ENCODE measurements at places on chromosomes 5 and 9. TPM values are rescaled to one million over a fixed set of nuclear protein-coding genes. Genes with fewer than 3 reads are reported as not detected.

DNA sequence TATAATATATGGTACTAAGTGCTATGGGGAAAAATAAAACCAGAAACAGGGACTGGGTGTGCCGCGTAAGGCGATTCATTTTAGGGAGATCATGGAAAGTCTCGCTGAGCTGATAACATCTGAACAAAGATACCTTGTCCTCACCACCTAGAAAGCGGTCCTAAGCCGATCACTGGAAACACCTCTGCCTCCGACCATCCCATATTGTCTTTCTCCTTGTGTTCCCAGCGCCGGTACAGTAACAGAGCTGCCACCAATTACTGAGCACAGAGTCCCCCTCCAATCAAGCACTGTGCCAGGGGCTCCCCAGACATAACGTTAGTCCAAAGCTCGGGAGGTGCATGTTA lies 704 bp downstream of the CCDC112 start:
- ATAC-seq: peak; percentile 44

DNA sequence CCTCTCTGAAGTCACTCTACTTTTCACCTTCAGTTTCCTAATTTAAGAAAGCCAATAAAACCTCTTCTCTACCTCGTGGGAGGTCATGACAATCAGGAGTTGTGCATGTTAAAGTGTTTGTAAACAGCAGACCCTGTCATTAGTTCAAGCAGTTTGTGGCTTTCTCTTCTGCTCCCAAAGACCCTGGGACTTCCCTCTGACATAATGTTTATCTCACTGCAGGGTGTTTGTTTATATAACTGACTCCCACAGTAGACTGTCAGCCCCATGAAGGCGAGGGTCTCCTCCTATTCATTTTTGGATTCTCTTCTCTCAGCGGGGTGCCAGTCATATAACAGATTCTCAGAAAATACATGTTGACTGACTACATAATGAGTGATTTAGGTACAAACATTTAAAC lies 360.0 kb upstream of the ZNF462 start:
- no peak for ATAC-seq

Gene STPG3
- not detected for total RNA-seq

- no peak for ATAC-seq
Observed at GRCh38 chr9:86700629-86701028, 246.7 kb downstream of the GAS1 start.

DNA sequence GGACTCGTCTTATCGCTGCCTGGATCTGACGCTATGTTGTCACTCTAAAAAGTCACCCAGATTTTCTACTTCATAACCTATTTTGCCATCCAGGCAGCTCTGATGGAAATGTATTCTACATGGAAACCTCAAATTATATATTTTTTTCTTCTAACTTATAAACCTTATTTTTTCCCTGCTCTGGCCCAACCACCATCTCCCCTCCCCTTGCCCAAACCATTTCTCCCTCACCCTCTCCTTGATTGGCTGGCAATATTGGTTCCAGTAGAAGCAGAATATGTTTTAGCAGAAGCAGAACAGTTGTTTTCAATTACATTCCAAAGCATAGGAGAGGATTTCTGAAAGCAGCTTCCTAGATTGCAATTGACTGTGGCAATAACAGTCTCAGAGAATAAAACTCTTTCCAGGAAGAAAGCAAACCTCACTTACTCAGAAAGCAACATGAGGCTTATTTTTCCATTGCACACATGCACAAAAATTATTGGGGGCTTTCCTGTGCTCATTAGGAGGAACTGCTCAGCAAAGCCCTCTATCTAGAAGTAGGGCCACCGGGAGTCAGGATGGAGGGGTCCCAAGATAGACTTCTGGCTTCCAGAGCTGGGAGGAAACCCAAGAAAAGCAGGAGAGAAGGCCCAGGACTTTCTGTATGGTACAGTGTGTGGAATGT lies 191.8 kb downstream of the ESM1 start:
- ATAC-seq: no peak
